ENCODE measurements at places on chromosomes 2 and 18. TPM values are rescaled to one million over a fixed set of nuclear protein-coding genes. Genes with fewer than 3 reads are reported as not detected.

Gene MALT1
- 6.4 TPM for total RNA-seq

- H3K27ac ChIP-seq: no peak overlapping the region
- no peaks in the 10 kb centered on the region for H3K36me3 ChIP-seq
- DNase-seq: no peak
- no peaks in the 10 kb centered on the region for H3K4me1 ChIP-seq
Measured at GRCh38 chr2:238929242-238930081, 81.6 kb downstream of the TWIST2 start.

DNA sequence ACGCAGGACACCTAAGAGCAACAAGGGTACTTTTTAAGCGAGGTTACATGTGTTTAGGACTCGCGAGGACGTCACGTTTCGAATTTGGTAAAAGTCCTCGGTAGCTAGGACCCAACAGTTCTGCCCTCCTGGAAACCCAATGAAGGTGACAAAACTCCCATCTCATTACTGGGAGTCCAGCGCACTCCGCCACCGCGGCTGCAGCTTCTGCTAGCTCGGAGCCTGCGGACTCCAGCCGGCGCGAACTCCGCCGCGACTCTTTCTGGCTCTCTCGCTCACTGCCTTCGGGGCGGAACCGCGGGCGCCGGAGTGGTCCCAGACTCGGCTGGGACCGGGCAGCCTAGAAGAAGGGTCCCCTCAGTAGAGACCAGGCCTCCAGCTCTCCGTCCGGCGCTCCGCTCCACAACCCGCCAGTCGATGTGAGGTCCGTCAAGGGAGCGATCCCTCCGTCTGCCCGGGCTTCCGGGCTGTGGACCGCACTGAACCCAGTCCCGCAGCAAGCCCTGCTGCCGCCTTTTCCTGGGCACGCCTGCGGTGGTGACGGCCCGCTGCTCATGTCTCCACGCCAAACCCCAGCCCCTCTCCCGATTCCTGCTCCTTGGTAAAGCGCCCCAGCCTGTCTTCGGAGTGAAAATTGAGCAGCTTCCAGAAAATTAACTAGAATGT lies 3.0 kb upstream of the OSR1 start:
- DNase-seq: no peak
- H3K27ac ChIP-seq: no peak overlapping the region
- H3K4me1 ChIP-seq: peaks cover 25% of the 10 kb centered on the region
- peak overlapping the region; percentile 67 for H3K4me3 ChIP-seq
- peaks cover 2% of the 10 kb centered on the region for H3K27me3 ChIP-seq
- H3K36me3 ChIP-seq: no peaks in the 10 kb centered on the region

GRCh38 chr18:41378598-41378997 lies 576.4 kb upstream of the PIK3C3 start:
- no peaks in the 10 kb centered on the region for H3K27me3 ChIP-seq
- H3K27ac ChIP-seq: no peak overlapping the region
- DNase-seq: no peak

DNA sequence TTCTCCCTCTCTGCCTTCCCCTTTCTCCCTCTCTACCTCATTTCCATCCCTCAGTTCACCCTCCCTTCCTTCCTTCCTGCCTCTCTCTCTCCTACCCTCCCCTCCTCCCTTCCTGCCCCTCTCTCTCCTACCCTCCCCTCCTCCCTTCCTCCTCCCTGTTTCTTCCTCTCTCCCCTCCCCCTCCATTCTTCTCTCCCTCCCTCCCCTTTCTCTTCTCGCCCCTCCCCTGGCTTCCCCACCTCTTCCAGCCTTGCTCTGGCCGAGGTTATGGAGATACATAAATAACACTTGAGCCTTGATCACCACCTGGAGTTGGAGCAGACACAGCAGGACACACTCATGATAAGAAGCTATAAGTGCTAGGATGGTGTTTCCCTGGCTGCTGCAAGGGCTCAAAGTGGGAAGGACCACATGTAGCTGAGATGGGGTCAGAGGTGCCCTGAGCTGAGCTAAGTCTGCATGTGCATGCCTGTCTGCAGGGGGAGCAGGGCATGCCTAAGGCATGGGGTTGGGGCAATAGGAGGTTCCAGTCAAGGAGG lies 326.1 kb upstream of the HS6ST1 start:
- no peaks in the 10 kb centered on the region for H3K27me3 ChIP-seq
- DNase-seq: peak; percentile 21
- no peaks in the 10 kb centered on the region for H3K36me3 ChIP-seq
- no peak overlapping the region for H3K27ac ChIP-seq
- H3K4me1 ChIP-seq: no peaks in the 10 kb centered on the region

DNA sequence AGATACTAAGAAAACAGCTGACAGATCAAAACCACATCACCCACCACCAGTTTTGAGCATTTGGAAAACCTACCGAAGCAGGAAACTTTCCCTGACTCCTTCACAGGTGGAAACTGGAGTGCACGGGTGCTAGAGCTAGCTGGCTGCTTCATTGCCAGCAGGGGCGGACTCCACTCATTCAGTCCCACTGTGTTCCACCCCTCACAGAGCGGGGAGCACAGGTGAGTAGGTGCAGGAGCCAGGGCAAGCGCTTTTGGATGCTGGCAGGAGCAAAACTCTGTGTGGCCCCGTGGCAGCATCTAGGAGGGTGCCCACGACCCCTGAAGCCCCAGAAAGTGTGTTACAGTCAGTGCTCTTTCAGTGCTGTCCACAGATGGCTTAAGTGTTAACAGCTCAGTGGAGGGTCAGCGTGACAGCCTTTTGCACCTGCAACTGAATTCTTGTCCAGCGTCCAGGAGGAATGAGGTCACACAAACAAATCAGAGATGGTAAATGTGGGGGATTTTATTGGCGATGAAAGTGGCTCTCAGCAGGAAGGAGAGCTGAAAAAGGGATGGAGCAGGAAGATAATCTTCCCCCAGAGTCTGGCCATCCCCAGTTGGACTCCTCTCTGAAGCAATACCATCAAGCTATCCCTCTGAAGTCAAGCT lies 71.1 kb downstream of the TMEM163 start:
- no peaks in the 10 kb centered on the region for H3K4me1 ChIP-seq
- no peak for DNase-seq
- H3K27me3 ChIP-seq: no peaks in the 10 kb centered on the region
- no peak overlapping the region for H3K4me3 ChIP-seq

DNA sequence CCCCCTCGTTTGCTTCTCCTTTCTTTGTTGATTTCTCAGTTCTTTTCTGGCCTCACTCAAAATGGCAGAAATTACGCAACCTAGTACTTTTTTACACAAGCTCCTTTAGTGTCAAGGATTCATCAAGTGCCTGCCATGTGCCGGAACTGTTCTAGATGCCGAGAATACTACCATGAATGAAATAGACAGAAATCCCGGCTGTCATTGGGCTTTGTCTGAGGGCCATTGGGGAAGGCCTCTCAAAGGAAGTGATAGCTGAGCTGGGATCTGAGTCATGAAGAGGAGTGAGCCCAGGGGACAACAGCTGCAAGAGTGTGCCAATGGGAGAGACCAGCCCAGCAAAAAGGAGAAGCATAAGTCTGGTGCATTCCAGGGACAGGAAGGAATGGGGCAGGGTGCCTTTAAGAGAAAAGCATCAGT lies 34.3 kb upstream of the PPP1CB start:
- no peak overlapping the region for H3K27ac ChIP-seq
- no peak for DNase-seq
- H3K36me3 ChIP-seq: no peaks in the 10 kb centered on the region
- H3K4me1 ChIP-seq: peaks cover 3% of the 10 kb centered on the region
- H3K27me3 ChIP-seq: no peaks in the 10 kb centered on the region
- no peak overlapping the region for H3K4me3 ChIP-seq

DNA sequence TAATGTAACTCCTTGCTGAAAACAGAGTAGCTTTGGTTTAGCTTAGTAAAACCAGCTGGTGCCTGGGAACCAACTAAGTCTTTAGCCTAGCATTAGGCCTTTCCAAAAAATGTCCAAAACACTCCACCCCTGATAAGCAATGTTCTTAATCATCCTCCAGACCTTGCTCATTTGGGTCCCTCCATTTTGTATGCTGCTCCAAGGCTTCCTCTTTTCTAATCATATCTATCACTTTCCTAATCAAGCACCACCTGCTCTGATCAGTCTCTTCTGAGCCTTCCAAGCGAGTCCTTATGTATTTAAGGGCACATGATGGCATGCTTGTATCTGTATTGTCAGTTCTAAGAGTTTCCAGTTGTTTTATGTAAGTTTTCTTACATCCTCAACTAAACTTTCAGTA lies 23.6 kb downstream of the THADA start:
- DNase-seq: no peak
- no peak overlapping the region for H3K27ac ChIP-seq
- no peak overlapping the region for H3K4me3 ChIP-seq
- no peaks in the 10 kb centered on the region for H3K4me1 ChIP-seq

DNA sequence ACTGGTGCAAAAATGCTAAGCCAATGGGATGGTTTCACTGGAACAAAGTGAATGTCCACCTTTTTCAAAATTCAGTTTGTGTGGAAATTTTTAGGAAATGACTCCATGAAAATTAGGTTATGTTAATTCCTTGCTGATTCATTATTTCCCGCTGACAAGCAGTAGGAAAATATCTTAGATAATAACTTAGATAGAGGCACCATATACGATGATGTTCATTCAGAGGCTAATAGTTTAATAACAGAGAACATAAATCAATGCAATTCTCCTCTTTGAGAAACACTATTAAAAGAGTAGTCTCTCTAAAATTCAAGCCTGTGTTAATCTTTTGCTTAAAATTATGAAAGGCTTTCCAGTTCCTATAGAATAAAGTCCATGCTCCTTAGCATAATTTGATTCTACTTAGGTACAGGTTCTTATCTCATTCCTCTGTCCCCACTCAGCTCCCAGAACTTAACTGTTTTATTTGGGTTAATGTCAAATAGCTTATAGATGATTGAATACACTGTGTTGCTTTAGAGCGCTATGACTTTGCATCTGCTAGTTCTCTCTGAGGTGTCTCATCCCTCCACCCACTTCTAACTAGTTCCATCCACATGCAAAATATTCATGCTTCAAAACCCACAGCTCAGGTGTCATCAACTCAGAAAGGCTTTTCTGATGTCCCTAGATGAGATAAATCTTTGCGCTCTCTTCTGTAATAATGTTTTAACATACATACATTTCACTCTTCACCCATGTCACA lies 503.6 kb downstream of the ERBB4 start:
- DNase-seq: no peak
- H3K4me1 ChIP-seq: no peaks in the 10 kb centered on the region
- H3K27ac ChIP-seq: no peak overlapping the region
- H3K27me3 ChIP-seq: no peaks in the 10 kb centered on the region
- H3K4me3 ChIP-seq: no peak overlapping the region

GRCh38 chr2:131121464-131121863 lies 16.3 kb downstream of the PLEKHB2 start:
- H3K4me1 ChIP-seq: no peaks in the 10 kb centered on the region
- H3K36me3 ChIP-seq: peaks cover 16% of the 10 kb centered on the region
- no peaks in the 10 kb centered on the region for H3K27me3 ChIP-seq
- H3K4me3 ChIP-seq: no peak overlapping the region
